Omental fat pad (tissue), 4 donors: ENCODE measurements at places on chromosomes 6 and 20.

DNA sequence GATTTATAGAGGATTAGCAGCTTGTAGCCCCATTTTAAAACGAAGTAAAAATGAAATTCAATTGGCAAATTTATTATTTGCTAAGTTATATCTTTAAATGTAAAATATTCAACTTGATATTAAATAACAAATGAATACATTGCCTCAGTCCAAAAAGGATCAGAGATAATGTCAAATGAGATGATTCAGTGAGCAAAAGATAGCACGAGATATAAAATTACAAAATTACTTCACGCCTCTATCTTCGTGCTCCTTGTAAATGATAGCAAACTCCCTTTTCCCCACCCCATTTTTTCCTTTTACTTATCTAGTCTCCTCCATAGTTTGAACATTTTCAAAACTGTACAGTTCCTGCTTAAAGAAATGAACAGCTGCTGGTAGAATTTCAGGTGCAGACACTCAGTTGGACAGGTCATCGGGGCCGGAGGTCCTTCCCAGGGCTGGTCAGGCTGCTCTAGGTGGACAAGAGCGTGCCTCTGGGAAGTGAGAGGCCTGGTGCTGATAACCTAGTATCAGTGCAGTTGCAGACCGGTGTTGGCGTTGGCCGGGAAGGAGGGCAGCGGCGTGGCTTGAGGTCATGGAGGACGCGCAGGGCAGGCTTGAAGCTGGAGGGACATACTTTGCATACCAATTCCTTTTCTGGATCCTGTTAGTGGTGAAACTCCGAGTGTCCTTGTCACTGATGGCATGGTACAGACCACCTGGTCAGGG, 83.9 kb downstream of the CDC5L start:
- DNase-seq = no peak

DNA sequence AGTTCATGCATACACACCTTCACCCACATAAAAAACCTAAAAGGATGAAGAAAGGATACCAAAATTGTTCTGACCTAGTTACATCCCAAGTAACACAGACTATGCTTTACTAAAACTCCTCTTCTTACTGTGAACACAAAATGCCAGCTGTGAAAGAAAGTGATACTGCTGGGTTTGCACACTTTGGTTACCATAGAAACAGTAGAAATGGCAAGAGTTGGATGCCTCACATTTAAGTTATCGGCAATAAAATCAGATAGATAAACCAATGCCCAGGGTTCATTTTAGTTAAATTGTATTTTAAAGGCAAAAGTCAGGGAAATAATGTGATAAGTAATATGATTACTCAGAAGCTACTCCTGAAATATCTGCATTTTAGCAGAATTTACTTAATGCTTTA, 161.9 kb downstream of the CDK19 start:
- DNase-seq = no peak

- DNase-seq = no peak
Observed at GRCh38 chr20:50374541-50375078, 135.6 kb upstream of the PTPN1 start.

- no peak for DNase-seq
Observed at GRCh38 chr20:25011261-25011660, 18.7 kb upstream of the APMAP start.

DNA sequence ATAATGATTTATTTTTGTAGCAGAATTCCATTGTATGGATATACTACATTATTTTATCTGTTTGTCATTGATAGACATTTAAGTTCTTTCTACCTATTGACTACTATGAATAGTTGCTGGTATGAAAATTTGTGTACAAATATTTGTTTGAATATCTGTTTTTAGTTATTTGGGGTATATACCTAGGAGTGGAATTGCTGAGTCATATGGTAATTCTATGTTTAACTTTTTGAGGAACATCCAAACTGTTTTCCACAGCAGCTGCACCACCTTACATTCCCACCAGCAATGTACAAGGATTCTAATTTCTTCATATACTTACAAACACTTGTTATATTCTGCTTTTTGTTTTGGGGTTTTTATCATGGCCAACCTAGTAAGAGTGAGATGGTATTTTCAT, 56.1 kb upstream of the SDHAF4 start:
- no peak for DNase-seq

DNA sequence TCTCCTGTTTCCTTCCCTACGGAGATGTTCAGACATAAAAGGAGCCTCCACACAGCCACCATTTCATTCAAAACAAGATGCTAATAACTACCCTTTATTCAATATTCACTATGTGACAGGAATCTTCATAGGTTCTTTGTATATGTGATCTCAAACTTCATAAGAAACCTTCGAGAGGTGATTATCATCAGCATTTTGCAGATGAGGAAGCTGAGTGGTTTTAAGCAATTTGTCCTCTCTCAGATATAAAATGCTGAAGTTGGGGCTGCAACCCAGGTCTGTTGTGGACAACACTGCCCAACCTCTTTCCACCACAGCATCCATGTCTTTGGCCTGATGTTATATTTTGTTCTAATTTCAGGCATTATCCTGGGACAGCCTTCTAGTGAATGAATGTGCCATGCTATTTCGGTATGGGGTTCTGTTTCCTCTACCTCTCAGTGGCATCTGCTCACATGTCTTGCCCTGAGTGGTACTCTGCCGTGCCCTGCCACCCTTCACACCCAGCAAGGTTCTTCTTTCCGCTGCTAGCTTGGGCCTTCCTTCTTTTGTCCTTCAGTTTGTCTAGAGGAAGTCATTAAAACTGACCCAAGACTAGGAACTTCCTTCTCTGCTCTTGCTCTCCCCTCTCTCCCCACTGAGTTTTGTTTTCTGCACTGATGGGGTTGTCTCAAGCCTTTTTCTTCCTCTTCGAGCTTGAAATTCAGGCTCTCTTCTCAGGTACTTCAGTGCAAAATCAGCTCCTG, 300.9 kb upstream of the PRDM1 start:
- no peak for DNase-seq

DNA sequence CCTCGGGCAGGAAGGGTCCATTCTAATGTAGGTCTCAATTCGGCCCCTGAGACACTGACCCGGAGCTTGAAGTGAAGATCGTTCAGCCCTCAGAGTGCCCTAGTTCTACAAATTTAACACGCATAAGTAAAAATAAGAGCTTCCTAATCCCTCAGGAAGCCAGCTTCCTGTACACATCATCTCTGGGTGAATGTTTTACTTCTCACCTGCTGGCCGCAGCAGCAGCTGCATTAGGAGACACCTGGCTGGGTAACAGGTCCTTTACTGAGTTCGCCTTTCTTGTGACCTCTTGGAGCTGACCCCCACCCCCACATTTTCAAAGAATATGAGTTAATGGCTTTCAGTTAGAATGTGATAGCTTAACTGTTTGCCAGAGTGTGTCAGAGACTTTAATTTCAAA, 165.0 kb downstream of the SMOC2 start:
- DNase-seq = no peak

- no peak for DNase-seq
Observed at GRCh38 chr6:139602577-139602976, 228.1 kb upstream of the CITED2 start.

GRCh38 chr6:162821102-162821501, 93.3 kb downstream of the PACRG start:
- no peak for DNase-seq
